Activated naive CD4-positive, alpha-beta T cell treated with anti-CD3 and anti-CD28 coated beads for 36 hours (primary cell): ENCODE measurements at places on chromosomes 12 and 14. TPM values are rescaled to one million over a fixed set of nuclear protein-coding genes. Genes with fewer than 3 reads are reported as not detected.

- DNase-seq = no peak
These were observed 182.8 kb downstream of the SLC5A8 start for GRCh38 chr12:101027200-101027599.

DNA sequence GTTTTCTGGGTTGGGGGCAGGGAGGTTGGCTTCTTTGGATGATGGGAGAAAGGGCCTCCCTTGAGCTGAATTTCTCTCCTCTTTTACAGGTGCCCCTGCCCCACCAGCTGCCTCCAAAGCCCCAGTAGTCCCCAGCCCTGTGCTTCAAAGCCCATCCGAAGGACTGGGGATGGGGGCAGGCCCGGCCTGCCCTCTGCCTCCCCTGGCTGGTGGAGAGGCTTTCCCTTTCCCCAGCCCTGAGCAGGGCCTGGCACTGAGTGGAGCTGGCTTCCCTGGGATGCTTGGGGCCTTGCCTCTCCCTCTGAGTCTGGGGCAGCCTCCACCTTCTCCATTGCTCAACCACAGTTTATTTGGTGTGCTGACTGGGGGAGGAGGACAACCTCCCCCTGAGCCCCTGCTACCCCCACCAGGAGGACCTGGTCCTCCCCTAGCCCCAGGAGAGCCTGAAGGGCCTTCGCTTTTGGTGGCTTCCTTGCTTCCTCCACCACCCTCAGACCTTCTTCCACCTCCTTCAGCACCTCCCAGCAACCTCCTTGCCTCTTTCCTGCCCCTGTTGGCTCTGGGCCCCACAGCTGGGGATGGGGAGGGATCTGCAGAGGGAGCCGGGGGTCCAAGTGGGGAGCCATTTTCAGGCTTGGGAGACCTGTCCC is 4.0 kb downstream of the MBD6 start:
- DNase-seq = no peak

GRCh38 chr14:83379436-83379835 is 1845.8 kb upstream of the SEL1L start:
- DNase-seq = no peak

The TEP1 gene
- 34.3 TPM for total RNA-seq

The HOXC5 gene
- total RNA-seq = not detected

DNA sequence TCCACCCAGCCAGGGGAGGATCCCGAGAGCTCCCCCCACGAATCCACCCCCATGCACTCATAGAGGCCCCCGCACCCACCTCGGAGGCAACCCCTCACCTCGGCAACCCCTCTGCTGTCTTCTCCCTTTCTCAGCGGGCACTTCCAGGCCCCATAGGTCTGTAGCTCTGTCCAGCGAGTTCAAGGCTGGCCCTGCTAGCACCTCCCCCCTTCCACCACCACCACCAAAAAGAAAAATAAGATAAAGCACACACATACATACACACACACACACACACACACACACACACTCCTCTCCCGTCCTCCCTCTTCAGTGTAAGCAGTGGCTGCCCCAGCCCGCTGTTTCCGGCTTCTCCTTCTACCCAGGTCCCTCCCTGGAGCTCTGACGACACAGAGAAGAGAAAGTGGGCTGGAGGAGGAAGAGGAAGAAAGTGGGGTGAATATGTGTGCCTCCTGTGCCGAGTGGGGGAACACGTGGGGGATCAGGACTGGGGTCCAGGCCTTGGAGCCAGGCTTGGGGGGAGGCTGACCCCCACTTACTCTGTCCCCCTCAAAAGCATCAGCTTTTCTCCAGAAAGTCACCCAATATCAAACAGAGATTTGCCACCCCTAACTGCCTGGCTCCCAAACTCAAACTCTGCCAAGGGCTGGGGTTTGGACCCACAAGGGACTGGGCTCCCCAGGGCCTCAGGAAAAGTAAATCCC is at the start of gene STAT6:
TSS of gene STAT6 (minus strand) at position 332 of the 704 bp plus-strand sequence. CDS start 3,084 bp downstream, outside the sequence.
- DNase-seq = peak; percentile 92

GRCh38 chr12:56377310-56377988 is 14.8 kb upstream of the APOF start:
- peak; percentile 39 for DNase-seq

DNA sequence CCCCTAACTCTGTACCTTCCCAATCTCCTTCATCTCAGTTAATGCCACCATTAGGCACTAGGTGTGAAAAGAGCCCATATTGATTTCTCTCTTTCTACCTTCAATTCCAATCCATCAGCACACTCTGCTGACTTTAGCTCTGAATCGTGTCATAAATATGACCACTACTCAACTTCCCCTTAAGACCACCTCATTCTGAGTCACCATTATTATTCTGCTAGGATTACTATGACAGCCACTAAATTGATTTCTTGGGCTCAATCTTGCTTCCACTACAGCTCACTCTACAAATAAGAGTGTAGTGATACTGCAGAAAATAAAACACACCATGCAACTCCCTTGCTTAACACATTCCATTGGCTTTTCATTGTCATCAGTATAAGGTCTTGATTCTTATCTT is 1449.0 kb upstream of the FLRT2 start:
- no peak for DNase-seq

- DNase-seq = peak; percentile 66
These were observed 83.2 kb downstream of the BCL11B start for GRCh38 chr14:99188731-99189191.

GRCh38 chr12:46517579-46517962 is 145.0 kb upstream of the SLC38A2 start:
- DNase-seq = no peak

The MANSC4 gene
- not detected for total RNA-seq

GRCh38 chr12:62523619-62524018 is 57.0 kb downstream of the MON2 start:
- no peak for DNase-seq

The SPX gene
- total RNA-seq = 0.50 TPM

GRCh38 chr12:53211476-53212381 is 4.7 kb upstream of the ITGB7 start:
- DNase-seq = no peak

DNA sequence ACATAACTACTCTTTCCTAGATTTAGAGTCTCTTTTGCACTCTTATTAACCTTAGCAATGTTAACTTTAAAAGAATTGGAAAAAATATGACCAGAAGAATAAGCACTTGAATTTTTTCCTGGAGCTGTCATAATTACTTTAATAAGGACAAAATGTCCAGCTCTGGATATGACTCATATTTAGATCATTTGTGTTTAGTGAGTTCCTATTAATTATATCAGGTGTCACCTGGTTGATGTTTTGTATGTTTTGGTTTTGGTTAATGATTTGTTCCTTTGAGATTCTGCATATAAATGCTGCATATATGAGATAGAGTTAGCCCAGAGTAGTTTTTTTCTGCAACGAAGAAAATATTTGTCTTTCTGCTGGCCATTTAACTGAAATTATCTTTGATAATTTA is 5.1 kb downstream of the CLECL1 start:
- no peak for DNase-seq
